Mesendoderm (in vitro differentiated cells): ENCODE measurements at places on chromosomes 6 and 20.

- no peak for DNase-seq
These were observed 247.2 kb downstream of the TBC1D7 start for GRCh38 chr6:13081189-13081563.

DNA sequence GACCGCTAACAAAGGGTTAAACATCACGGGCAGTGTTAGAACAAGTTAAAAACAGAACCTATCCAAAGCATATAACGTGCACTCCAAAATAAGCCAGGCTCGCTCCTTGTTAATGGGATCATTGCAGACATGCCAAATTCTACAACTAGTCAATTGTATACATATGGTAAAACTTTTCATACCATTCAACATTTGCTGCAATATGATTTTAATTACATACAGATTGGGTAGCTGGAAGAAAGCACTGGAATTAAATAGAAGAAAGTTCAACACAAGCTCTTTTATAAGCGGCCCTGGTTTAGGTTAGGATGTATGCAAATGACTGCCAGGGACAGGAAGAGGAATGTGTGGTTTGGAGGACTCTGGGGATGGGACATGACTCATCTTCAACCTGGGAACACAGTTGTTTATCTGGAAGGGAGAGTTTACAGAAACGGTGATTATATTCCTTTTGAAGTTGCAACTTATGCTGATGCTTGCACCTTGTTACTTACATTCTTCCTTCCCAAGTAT, 62.5 kb upstream of the TIAM2 start:
- DNase-seq = peak; percentile 96

- DNase-seq = no peak
These were observed 155.7 kb upstream of the JARID2 start for GRCh38 chr6:15090145-15090579.

GRCh38 chr6:169854813-169855212, 103.4 kb downstream of the ERMARD start:
- DNase-seq = no peak

DNA sequence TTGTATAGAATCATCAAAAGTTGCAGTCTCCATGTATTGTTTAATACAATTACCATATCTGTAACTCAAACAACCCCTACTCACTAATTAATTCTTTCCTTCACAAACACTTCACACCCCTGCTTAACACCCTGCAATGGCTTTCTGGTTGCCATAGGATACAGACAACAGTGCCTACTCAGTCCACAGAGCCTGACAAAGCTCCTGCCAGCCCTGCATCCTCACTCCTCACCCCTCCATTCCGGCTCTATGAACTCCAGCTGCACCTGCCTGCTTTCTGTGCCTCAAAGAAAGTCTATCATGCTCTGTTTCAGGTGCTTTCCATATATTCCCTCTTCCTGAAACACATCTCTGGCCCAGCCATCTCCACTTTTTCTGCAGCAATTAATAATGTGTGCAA, 253.4 kb downstream of the HACE1 start:
- peak; percentile 95 for DNase-seq

- peak; percentile 17 for DNase-seq
These were observed 105.4 kb downstream of the NCOA3 start for GRCh38 chr20:47606983-47607613.

DNA sequence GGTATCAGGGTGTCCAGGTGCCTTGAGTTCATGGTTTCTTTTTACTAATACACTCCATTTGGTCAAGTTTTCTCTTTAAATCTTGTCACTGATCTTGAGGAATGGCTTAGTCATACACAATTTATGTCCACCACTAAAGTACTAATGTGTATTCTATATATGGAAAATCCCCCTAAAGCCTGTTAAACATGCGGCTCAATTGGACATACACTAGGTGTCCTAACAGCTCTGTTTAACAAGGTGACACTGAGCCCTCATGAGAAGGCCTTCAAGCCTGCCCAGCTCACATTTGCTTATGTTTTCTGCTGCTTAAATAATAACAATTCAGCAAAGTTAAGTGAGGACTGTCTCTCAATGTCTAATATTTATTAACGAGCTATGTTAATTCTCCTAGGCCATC, 31.5 kb downstream of the PDE7B start:
- DNase-seq = no peak

DNA sequence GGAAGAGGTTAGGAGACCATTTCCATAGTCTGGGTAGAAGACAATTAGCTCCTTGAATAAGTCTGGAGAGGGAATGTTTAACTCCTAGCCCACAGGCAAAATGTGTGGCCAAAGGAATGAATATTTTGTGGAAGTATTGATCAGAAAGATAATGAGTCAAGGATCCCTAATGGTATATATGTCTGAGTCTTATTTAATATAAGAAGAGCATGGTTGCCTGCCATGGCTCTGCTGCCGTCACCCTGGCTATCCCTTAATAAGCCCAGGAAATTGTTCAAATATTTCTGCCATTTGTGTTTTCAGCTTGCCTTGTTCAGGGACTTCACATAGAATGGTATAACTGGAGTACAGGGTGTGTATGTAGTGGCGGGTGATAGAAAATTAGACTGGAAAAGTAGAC, 18.1 kb upstream of the CALHM6 start:
- no peak for DNase-seq

DNA sequence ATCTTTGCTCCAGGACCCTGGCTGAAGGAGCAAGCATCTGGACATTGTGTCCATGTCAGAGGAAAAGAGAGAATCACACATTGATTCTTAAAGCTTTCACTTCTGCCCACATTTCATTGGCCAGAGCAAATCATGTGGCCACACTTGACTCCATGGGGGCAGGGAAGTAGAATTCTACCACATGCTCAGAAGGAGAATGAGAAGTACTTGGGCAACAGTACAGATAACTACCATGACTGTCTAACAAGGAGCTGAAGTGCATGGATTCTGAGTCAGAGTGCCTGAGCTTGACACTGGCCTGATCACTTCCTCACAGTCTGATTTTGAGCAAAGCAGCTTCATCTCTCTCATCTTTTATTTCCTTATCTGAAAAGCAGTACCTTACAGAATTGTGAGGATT, 38.6 kb downstream of the GHRH start:
- peak; percentile 31 for DNase-seq

- peak; percentile 57 for DNase-seq
These were observed 253.2 kb downstream of the DLL1 start for GRCh38 chr6:170037541-170038250.

- DNase-seq = peak; percentile 62
These were observed 130.6 kb upstream of the INSM1 start for GRCh38 chr20:20237093-20237959.

GRCh38 chr6:109714166-109714565, 23.1 kb downstream of the FIG4 start:
- DNase-seq = no peak

GRCh38 chr6:159473475-159474263, 219.4 kb downstream of the SOD2 start:
- DNase-seq = no peak

- DNase-seq = no peak
These were observed 326.7 kb upstream of the FLRT3 start for GRCh38 chr20:14664101-14664500.

GRCh38 chr20:25220021-25220730, 24.7 kb downstream of the ENTPD6 start:
- no peak for DNase-seq

DNA sequence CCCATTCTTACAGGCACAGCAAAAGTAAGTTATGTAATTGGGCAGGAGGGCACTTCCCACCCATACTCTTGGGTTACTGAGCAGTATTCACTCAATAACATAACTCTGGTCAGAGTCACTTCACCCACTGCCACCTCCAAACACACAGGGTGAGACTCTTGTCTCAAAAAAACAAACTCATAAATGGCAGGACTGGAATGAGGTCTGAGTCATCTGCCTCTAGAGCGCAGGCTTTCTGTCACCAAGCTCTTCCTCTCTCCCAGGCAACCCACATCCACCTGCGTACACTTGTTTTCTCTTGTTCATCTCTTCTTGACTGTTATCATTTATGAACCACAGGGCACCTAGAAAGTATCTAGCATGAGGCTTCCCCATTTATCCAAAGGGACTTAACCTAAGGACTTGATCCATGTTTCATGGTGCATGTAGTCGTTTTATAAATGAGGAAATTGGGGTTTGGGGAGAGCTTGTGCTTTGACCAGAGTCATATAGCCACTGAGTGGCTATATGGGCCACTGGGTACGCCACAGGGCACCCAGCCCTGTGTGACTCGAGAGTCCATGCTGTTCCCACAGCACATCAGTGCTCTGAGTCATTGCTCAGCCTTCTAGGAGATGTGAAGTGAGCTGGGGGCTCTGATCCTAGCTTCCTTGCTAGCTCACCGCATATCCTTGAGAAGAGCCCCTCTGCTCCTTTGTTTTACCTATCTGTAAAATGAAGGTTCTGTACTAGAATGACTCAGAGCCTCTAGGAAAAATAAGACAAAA, 22.4 kb downstream of the C20orf173 start:
- no peak for DNase-seq

- no peak for DNase-seq
These were observed 16.8 kb downstream of the RPP40 start for GRCh38 chr6:4986999-4987398.

- DNase-seq = no peak
These were observed 9.7 kb upstream of the TBC1D7 start for GRCh38 chr6:13338038-13338437.

DNA sequence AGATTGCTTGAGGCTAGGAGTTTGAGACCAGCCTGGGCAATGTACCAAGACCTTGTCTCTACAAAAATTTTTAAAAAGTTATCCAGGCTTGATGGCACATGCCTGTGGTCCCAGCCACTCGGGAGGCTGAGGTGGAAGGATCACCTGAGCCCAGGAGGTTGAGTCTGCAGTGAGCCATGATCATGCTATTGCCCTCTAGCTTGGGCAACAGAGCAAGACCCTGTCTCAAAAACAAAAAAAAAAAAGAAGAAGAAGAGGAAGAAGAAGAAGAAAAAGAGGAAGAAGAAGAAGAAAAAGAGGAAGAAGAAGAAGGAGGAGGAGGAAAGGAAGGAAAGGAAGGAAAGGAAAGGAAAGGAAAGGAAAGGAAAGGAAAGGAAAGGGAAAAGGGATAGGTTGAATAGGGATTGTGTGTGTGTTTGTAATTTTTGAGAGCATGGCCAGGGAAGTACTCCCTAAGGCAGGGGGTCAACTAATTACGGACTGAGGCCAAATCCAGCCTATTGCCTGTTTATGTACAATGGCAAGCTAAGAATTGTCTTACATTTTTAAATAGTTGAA, 43.0 kb upstream of the ZNF217 start:
- no peak for DNase-seq

GRCh38 chr6:168415098-168415992, 25.6 kb upstream of the SMOC2 start:
- DNase-seq = no peak

DNA sequence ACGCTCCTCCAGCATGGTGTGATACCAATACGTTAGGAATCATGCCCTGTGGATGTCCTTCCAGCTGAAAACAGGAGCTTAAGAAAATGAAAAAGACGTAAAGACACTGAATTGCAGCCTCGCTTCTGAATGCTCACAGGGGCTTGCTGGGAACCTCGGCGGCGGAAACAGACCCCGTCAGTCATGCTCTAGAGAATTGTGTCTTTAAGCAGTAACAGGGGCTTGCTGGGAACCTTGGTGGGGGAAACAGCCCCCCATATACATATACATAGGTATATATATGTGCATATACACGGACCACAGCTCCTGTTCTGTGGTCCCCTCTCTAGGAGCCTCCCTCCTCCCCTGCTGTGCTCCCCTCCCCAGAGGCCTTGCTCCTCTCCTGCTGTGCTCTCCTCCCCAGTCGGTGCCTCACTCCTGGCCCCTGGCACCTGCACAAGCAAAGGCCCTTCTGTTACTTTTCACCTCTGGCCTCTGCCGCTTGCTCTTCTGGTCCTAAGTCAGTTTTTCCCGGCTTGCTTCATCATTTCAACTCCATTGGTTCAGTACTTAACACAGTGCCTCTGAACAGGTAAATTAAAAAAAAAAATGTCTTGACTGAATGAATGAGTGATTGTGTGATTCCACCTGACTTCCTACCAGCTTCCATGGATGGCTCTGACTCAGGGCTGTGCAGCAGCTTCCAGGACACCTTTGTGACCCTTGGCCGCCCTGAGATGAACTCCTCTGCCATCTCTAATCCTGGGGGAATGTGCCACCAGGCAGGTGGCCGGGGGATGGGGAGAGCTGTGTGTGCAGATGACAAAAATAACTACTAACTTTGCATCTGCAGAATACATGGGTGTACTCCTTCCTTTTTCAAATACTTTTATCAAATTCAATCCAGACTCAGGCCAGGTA, 246.1 kb downstream of the SMOC2 start:
- DNase-seq = no peak

DNA sequence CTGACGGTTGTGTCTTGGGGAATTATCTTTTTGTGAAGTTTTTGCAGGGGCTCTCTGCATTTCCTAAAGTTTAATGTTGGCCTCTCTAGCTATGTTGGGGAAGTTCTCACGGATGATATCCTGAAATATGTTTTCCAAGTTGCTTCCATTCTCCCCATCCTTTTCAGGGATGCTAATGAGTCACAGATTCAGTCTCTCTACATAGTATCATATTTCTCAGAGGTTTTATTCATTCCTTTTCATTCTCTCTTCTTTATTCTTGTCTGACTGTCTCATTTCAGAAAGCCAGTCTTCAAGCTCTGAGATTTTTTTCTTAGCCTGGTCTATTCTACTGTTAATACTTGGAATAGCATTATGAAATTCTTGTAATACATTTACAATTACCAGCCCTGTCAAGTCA, 61.3 kb downstream of the UNC5CL start:
- no peak for DNase-seq

DNA sequence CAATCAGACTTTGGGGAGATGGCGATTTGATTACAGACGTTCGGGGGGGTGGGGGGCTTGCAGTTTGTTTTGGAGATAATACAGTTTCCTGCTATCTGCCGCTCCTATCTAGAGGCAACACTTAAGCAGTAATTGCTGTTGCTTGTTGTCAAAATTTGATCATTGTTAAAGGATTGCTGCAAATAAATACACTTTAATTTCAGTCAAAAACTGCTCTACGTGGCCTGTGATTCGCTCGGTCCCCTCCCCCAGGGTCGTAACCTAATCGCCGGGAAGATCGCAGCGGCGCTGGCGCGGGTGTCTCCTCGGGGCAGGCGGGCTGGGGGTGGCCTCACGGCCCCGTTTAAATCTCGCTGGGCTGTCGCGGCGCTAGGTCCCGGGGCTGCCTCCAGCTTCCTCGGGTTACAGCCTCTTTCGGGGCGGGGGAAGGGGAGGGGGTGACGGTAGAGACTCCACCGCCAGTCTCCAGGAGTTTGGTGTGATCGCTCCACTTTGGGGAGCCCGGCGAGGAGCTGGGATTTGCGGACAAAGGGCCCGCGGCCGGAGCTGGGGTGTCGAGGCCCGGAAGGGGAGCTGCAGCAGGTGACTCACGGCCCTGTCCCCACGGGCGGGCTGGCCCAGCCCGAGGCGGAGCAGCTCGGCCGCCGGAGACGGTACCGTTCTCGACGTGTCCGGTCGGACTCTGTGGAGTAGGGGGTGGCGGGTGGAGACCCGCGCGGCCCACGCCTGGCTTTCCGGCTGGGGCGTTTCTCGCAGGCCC, 4.2 kb downstream of the FOXC1 start:
- DNase-seq = peak; percentile 87

GRCh38 chr6:104421650-104422049, 438.1 kb downstream of the HACE1 start:
- no peak for DNase-seq

- no peak for DNase-seq
These were observed 41.7 kb upstream of the ZBP1 start for GRCh38 chr20:57661746-57662455.
